ENCODE measurements at places on chromosomes 1 and 21. TPM values are rescaled to one million over a fixed set of nuclear protein-coding genes. Genes with fewer than 3 reads are reported as not detected.

PTPN22 gene
- total RNA-seq: 0.11 TPM

- H3K27ac ChIP-seq: no peak overlapping the region
- H3K4me1 ChIP-seq: peaks cover 13% of the 10 kb centered on the region
- H3K36me3 ChIP-seq: no peaks in the 10 kb centered on the region
- no peaks in the 10 kb centered on the region for H3K27me3 ChIP-seq
- no peak overlapping the region for H3K4me3 ChIP-seq
Observed at GRCh38 chr1:25523542-25523941, 19.9 kb upstream of the LDLRAP1 start.

GRCh38 chr1:20662110-20662475 is 924 bp upstream of the DDOST start:
- no peaks in the 10 kb centered on the region for H3K27me3 ChIP-seq
- peaks cover 22% of the 10 kb centered on the region for H3K4me1 ChIP-seq
- peak overlapping the region; percentile 99 for H3K4me3 ChIP-seq
- peak overlapping the region; percentile 98 for H3K27ac ChIP-seq
- no peak for DNase-seq

DNA sequence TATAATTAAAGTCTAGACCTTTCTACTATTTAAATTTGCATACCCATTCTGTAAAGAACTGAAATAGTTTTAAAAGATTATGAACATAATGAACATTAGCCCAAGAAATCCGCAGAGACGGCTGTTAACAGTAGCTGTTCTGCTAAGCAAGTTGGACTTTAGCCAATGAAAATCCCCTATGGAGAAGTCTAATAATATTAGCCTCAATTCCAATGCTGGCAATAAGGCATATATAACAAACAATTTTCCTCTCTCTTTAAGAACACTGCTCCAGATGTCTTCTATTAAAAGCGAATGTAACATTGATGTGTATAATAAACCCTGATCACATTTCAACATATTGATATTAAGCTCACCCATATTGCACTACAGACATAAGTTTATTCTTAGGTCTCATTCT is 221.3 kb upstream of the KCTD3 start:
- no peaks in the 10 kb centered on the region for H3K36me3 ChIP-seq
- H3K27ac ChIP-seq: no peak overlapping the region
- no peak overlapping the region for H3K4me3 ChIP-seq
- peaks cover 3% of the 10 kb centered on the region for H3K4me1 ChIP-seq
- DNase-seq: no peak
- H3K27me3 ChIP-seq: no peaks in the 10 kb centered on the region

GRCh38 chr1:204308023-204308628 is 51.6 kb downstream of the PLEKHA6 start:
- H3K36me3 ChIP-seq: no peaks in the 10 kb centered on the region
- peaks cover 78% of the 10 kb centered on the region for H3K4me1 ChIP-seq
- DNase-seq: no peak
- peaks cover 6% of the 10 kb centered on the region for H3K27me3 ChIP-seq

- peaks cover 5% of the 10 kb centered on the region for H3K4me1 ChIP-seq
- H3K27ac ChIP-seq: no peak overlapping the region
- DNase-seq: no peak
- no peak overlapping the region for H3K4me3 ChIP-seq
- H3K27me3 ChIP-seq: no peaks in the 10 kb centered on the region
- peaks cover 75% of the 10 kb centered on the region for H3K36me3 ChIP-seq
Observed at GRCh38 chr1:165668184-165668583, 30.2 kb downstream of the ALDH9A1 start.
